NCI-H1105 treated with DMSO at 0.1 percent for 48 hours (cell line): ENCODE measurements at places on chromosomes 2 and 18.

DNA sequence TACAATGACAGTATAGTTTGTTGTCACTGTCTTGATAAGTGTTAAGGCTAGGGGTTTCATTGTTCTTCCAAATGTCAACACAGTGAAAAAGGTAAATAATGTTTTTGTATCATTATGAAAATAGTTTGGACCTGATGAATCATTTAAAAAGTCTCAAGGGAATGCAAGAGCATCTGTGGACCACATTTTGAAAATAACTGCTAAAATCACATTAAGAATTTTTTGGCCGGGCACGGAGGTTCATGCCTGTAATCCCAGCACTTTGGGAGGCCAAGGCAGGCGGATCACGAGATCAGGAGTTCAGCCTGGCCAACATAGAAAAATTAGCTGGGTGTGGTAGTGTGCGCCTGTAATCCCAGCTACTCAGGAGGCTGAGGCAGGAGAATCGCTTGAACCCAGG is 10.3 kb downstream of the SCN1A start:
- DNase-seq = no peak

- no peak for DNase-seq
Observed at GRCh38 chr2:54601339-54601738, 122.1 kb upstream of the EML6 start.

DNA sequence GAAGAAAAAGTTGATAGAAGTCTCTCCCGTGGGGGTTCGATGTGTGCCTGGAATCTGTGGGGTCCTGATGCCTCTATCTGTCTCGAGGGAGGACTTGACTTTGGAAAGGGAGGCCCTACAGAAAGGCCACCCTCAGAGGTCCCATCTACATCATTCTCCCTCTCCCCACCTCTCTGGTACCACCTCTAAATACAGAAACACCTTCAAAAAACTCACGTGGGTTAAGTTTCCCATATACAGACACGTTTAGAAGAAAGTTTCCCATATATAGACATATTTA is 5.3 kb upstream of the TMEM37 start:
- no peak for DNase-seq

- DNase-seq = no peak
Observed at GRCh38 chr2:97739893-97740245, 26.5 kb downstream of the ZAP70 start.

DNA sequence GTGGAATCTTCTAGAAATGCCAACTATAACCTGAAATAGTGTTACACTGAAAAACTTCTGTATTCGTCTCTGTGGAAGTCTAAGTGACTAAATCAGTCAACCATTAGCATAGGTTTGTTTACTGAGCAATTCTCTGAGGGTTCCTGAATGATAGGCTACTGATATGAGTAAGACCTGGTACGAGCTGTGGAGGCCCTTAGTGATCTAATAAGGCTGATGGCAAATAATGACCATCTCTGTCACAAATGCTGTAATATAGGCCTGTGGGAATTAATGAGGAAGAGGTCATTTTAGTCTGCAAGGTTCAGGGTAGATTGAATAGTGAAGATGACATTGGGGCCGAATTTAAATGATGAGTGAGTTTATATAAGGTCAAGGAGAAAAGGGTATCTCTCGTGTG is 82.5 kb downstream of the MGAT5 start:
- DNase-seq = no peak

DNA sequence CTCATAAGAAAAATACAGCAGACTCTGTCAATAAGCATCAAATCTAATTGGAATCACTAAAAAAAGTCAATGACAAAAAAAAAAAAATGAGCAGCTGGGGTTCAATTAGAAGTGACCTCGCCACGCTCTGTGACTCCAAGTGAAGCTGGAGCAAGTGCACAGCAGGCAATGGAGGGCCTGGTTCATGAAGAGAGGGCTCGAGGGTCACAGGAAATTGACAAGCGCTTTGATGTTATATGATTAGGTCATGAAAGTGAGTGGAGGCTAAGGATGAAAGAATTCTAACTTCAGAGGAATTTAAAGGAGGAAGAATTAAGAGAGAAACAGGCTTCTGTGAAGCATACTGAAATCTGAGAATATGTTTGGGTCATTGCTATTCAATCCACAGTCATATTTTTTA is 85.4 kb upstream of the TMEM18 start:
- no peak for DNase-seq

- DNase-seq = no peak
Observed at GRCh38 chr2:105102963-105103421, 65.1 kb downstream of the MRPS9 start.

- DNase-seq = no peak
Observed at GRCh38 chr2:140804700-140805260, 1326.0 kb downstream of the LRP1B start.
